Right lung (tissue), 10 donors: ENCODE measurements at places on chromosomes 6 and 20. TPM values are rescaled to one million over a fixed set of nuclear protein-coding genes. Genes with fewer than 3 reads are reported as not detected.

Gene HDGFL1
- polyA plus RNA-seq = not detected

Gene CCM2L
- polyA plus RNA-seq = 12.6 TPM

Gene ARMC12
- polyA plus RNA-seq = 0.89 TPM

Gene MAFB
- 11.2 TPM for polyA plus RNA-seq

Gene ADGRF1
- polyA plus RNA-seq = 0.54 TPM

Gene KCNQ5
- polyA plus RNA-seq = 2.8 TPM

Gene SLC32A1
- polyA plus RNA-seq = not detected

DNA sequence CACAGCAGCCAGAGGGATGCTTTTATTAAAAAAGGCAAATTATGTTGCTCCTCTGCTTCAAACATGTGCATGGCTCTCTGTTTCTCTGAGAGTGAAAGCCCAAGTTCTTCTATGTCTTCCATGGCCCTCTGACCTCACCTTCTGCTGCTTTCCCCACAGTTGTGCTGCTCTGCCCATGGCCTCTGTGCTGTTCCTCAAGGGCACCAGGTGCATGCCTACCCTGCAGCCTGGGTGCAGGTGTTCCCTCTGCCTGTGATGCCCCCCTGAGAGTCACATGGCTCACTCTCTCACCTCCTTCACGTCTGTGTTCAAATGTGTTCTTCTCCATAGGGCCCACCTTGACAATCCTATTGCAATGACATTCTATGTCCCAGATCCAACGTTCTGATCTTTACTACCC lies 477.0 kb upstream of the CHD6 start:
- no peak for DNase-seq

GRCh38 chr20:15561707-15562404 lies 1011.4 kb downstream of the KIF16B start:
- DNase-seq = no peak

- no peak for DNase-seq
These were observed 20.4 kb upstream of the FUCA2 start for GRCh38 chr6:143531720-143532499.

DNA sequence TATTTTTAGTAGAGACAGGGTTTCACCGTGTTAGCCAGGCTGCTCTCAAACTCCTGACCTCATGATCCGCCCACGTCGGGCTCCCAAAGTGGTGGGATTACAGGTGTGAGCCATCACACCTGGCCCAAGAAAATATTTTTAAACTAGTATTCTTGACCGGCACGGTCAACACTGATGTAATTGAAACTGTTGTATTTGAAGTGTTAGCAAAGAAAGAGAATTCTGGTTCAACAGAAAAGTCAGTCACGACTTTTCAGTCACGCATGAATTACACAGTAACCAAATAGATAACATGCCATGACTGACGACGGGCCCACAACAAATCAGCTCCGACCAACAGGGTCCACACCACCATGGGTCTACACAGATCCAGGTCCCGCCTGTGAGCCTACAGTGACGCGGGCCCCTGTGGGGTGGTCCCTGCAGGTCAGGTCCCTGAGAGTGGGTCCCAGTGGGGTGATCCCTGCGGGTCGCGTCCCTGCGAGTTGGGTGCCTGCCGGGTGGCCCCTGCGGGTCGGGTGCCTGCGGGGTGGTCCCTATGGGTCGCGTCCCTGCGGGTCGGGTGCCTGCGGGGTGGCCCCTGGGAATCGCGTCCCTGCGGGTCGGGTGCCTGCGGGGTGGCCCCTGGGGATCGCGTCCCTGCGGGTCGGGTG lies 1.0 kb downstream of the GMEB2 start:
- DNase-seq = peak; percentile 33

- no peak for DNase-seq
These were observed 160.3 kb upstream of the SASH1 start for GRCh38 chr6:148182378-148182777.

DNA sequence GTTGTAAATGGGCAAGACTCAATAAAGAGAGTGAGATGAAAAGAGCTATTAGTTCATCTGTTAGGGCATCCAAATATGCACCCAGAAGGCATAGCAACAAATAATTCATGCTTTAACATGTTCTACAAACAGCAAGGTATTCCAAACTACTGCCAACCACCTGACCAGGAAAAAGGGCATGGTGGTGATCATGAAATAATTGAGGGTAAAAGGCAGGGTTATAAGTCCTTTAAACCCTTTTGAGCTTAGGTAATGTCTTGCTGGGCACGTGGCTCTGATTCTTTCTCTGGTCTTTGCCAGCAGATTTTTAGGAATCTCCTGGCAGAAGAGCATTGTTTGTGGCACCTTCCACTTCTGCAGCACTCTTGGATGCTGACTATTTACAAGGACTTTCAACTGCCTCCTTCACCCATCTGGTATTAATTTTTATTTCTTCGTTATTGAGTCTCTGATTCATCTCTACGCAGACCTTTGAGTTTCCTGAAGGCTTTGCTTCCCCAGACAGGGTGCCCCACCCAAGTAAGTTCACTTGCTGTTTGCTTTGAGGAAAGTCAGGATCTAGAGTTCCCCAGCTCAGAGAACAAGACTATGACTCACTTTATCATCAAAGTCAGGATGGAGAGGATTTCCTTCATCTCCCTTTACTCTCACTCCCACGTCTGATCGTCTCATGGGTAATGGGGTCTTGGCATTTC lies 83.4 kb upstream of the NEDD9 start:
- DNase-seq = no peak

GRCh38 chr6:72873433-72873832 lies 251.6 kb downstream of the KCNQ5 start:
- DNase-seq = no peak

DNA sequence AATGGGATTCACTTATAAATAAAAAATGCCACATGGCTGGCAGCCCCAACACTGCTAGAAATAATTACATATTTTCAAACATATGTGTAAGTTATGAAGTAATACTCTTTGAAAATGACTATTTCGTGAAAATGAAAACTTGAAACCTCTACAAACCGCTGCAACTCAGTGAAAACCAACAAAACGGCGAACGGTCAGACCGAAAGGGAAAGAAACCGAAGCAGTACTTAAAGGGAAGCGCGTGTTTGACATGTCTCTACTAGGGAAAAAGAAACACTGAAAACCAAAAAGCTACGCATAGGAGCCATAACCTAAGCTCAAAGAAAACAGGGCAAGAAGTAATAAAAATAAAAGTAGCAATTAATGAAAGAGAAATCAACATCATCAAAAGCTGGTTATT lies 121.0 kb upstream of the GGTLC1 start:
- no peak for DNase-seq

DNA sequence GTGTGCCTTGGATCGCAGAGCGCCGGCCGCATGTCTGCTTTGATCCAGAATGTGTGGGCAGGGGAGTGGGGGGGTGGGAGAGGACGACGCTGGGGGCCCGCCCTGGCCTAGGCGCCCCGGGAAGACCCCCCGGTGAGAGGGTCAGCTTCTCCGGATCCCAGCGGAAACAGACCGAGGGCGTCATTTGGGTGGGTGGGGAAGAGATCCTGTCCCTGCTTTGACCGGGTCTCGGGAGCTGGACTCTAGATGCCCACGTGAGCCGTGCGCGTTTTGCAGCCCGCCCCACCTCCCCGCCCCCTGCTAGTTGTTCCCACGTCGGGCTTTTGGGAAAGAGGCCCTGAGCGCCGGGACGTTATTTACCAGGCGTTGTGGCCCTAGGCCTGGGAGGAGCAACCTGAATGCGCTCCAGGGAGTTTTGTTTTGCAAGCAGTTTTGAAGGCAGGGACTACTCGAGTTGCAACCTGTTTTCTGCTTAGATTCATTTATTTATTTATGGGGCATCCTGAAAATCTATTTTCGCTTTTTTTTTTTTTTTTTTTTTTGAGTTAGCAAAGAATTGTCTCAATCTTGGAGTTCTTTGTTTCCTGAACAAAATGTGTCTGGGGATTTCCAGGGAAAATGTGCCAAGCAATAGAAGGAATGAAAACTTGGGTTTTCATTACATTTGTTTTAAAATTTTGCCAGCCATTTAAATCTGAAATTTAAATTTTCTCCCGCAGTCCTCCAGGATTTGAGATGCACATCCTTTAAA lies 1.6 kb downstream of the DSP start:
- DNase-seq = no peak

- no peak for DNase-seq
These were observed 23.7 kb upstream of the SIRT5 start for GRCh38 chr6:13550656-13551055.

- DNase-seq = no peak
These were observed 117.5 kb upstream of the SIRPG start for GRCh38 chr20:1775117-1775516.

DNA sequence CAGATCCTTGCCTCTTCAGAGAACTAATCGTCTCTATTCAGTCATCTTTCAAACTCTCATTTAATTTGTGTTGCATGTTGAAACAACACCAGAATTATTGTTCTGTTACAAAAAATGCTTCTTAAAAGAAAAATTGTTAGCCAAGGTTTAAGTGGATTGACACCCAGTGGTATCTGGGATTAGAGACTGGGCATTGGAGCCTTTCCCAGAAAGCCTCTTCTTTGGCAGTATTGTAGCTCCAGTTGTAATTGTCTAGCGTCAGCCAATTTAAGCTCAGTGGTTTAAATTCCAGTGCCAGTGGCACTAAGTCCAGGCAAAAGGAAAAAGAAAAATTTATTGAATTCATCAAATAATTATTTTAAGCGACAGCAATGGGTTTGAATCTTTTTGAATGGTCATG lies 801 bp downstream of the CCDC28A start:
- no peak for DNase-seq

GRCh38 chr6:85677234-85677956 lies 34.7 kb upstream of the SYNCRIP start:
- peak; percentile 35 for DNase-seq
